ENCODE measurements at places on chromosomes 3 and 15.

DNA sequence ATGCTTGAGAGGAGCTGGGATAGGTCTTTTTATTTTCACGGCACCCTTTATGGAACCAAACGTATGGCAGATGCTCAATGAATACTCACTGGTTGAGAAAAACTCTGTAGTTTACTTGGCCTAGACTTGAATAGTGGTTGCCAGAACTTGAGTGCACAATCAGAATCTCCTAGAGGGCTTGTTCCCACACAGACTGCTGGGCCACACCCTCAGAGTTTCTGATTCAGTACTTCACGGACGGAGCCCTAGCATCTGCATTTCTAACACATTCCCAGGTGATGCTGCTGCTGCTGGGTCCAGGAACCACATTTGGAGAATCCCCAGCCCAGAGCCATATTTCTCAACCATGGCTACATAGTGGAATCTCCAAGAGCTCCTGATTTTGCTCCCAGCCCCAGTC lies 24.6 kb downstream of the CA12 start:
- no peak for DNase-seq

DNA sequence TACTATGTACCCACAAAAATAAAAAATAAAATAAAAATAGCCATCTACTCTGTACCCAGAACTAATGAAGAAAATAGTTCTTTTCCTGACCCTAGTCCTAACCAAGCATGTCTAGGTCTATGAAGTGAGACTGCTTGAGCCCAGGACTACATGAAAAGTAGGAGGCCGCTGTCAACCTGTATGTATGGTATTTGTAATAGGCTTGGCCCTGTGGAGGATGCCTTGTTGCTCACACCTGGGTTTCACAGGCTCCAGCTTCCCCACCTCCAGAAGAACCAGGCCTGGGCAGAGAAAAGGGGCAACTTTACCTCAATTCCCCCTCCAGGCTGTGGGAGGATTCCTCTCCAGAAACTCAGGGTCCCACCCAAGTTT lies 6.8 kb upstream of the PKM start:
- no peak for DNase-seq

- DNase-seq, result no peak
Measured at GRCh38 chr3:149688122-149688757, 30.4 kb upstream of the WWTR1 start.

DNA sequence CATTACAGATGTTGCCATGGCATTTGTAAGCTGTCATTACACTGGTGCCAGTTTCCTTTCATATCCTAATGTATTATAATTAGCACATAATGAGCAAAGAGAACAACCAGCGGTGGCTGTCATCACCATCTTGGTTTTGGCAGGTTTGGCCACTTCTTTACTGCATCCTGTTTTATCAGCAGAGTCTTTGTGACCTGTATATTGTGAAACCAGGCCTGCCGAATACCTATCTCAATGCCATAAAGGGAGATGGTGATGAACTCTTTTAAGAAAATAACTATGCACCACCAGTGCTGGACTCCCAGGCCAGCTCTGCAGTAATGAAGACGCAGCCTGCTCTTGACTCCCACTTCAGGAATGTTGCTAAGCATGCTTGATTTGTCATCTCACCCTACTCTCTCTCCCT lies 458.1 kb upstream of the NR2F2 start:
- no peak for DNase-seq

DNA sequence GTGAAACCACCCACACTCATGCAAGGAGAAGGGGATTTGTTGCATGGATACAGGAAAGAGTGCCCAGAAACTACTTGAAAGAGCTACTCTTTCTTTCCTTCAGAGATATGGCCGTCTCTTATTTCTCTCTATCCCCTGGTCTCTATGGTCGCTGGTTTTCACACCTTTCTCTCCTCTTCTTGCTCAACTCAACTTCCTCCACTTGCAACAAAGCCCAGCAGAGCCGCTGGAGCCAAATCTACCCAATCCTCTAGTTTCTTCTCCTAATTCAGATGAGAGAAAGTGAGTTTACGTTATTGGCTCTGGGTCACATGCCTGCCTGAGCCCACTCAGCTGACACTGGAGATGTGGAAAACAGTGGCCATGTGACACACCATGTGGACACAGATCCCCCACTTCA lies 215.2 kb downstream of the OSBPL10 start:
- no peak for DNase-seq

GRCh38 chr3:182519569-182519968 lies 273.7 kb upstream of the ATP11B start:
- DNase-seq, result no peak
